ENCODE measurements at places on chromosomes 5 and 9.

DNA sequence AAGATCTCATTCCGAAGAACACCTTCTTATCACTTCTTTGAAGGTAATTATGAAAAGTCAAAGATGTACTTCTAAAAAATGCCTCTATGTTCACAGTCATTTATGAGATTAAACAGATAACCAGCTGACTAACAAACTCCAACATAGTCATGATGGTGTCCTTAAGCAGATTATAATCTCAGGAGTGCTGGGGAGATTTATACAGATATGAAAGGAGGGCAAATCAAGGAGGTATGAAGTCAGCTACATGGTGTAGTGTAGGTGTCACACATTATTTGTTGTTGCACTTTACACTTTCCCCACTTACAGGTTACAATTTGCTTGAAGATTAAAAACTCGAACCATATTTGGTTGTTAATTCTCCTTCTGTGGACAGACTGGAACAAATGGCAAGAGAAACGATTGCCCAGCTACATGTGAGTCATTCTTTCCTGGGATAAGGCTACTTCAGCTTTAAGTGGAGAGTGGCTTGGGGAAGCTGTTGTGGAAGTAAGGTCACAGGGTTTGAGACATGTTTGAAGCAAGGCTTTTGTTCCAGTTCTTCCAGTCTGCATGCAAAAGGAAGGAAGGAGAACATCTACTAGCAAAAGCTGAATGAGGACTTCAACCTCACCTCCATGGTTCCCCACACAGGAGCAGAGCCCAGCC lies 320.1 kb downstream of the ADGRV1 start:
- DNase-seq: no peak

GRCh38 chr5:67910546-67910945 lies 305.0 kb upstream of the PIK3R1 start:
- no peak for DNase-seq

DNA sequence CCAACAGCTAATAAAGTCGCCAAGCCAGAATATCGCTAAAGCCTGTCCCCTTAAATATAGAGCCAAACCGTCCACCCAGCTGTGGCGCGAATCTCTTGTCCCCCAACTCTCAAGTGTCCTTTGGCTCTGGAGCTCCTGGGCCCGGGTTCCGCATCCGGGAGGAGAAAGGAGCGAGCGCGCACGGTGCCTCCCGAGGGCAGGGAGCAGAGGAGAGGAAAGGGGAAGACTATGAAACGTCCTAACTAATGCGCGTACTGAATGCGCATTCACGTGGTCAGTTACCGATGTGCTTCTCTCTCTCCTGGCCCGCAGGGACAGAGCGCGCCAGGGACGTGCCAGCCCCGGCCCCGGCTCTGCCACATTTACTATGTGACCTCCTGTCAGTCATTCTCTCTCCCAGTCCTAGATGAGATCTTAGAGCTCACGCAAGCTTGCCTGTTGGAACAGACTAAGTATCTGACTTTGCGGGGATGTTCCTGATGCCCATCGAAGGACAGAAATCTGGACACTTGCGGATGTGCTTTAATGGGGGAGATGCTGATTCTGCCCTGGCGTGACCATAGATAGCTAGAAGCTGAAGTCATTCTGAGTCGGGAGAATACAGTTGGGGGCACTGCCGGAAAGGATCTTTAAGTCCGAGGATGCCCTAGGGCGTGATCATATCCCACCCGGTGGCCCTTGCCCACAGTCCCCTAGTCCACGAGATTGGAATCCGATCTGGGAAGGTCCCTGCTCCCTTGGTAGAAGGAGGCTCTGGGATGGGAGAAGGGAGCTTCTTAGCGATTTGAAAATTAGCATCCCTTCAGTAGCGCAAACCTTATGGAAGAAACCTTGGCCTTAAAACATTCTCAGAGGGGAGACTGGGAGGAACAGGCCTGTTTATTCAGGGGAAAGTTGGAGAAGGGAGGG lies 5.7 kb upstream of the EBF1 start:
- DNase-seq: no peak

GRCh38 chr5:3321923-3322322 lies 273.7 kb upstream of the IRX1 start:
- no peak for DNase-seq

- no peak for DNase-seq
Measured at GRCh38 chr9:123866497-123866896, 63.4 kb downstream of the DENND1A start.

DNA sequence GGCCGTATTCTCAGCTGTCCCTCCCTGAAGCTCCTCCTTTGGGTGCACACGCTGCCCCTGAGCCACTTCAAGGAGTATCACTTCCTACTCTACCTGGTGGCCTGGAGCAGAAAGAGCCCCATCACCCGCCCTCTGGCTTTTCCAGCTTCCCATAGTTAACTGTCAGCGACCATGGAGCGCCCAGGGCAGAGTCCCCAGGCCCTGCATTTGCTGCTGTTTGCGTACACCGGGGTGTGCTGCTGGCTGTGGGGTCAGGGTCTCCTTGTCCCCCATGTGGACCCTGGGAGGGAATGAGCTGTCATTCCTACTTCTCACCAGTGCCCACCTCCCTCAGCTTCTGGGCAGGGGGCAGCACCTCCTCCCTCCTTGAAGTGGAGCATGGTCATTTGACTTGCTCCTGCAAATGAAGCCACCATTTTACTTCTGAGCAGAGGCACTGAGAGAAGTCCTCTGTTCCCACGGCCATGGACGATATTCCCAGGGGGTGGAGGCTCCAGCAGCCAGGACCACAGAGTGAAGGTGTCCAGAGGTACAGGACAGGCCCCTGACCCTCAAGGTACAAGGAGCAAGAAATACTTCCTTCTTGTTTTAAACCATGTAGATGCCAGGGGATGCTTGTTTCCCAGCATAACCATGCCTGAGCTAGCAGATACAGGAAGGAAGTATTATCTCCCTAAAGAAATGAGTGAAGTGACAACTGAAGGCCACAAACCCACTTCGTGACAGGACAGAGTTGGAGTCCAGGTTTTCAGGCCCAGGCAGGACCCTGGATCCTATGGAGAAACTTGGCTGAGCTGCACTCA lies 40.6 kb upstream of the COL5A1 start:
- DNase-seq: no peak

GRCh38 chr9:121252104-121252851 lies 15.7 kb upstream of the GSN start:
- no peak for DNase-seq

DNA sequence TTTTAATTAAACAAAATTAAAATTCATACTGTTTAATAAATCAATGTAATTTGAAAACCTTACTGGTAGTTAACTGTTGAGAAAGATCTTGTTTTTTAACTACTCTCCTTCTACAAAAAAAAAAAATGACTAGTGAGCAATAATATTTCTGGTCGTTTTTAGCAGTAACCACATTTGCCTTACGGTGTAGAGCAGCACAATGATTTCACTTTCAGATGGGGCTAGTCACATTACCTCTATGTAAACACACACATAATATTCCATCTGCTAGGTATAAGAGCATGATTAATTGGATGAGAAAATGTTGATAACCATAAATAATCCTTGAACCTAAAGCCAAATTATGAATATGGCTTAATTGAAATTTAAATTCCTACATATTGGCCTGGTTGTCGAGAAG lies 198.1 kb downstream of the CHSY3 start:
- no peak for DNase-seq

- no peak for DNase-seq
Measured at GRCh38 chr5:1299961-1300360, 5.1 kb upstream of the TERT start.

- DNase-seq: no peak
Measured at GRCh38 chr5:157574456-157575380, 857 bp downstream of the ADAM19 start.

DNA sequence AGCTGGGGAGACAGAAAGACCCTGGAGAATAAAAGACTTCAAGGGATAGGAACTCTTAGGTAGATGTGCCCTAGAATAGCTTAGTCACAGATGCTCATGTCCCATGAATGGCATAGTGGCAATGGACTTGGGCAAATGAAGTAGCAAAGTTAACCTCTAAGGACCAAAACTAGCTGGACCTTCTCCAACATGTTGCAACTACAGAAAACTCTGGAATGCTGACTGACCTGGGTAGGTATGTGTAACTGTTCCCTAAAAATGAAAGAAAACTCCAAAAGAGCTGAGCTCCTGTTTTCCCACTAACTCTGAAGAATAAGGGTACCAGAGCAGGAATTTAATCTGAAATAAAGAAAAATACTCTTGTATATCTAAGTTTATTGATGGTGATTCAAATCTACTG lies 12.5 kb upstream of the LPAR1 start:
- no peak for DNase-seq

GRCh38 chr5:21895766-21896350 lies 957.3 kb downstream of the CDH12 start:
- no peak for DNase-seq

DNA sequence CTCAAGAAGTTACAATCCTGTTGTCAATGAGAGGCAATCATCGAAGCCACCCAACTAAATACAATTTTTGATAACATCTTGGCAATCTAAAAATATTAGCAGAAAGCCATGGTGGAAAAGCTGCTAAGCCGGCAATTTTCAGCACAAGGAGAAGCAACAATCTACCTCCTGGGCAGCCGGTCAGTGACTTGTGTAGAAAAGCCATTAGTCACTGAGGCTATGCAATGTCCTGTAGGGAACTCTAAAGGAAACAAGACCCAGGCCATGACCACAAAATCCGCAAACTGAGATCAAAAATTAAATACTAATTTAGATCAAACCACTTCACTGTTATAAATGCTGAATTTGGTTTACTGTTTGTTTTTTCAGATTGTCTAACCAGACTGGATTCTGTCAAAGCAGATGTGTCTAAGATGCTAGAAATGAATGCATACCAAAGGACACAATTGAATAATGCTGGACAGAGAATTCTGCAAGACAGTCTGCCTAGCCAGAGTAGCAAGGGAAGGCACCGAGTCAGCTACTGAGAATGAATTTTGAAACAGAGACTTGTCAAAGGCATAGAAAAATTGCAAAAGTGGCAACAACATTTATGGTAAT lies 384.8 kb downstream of the PRELID2 start:
- no peak for DNase-seq

All from esophagus squamous epithelium (tissue), 5 donors.